ENCODE measurements at places on chromosomes 13 and 19.

DNA sequence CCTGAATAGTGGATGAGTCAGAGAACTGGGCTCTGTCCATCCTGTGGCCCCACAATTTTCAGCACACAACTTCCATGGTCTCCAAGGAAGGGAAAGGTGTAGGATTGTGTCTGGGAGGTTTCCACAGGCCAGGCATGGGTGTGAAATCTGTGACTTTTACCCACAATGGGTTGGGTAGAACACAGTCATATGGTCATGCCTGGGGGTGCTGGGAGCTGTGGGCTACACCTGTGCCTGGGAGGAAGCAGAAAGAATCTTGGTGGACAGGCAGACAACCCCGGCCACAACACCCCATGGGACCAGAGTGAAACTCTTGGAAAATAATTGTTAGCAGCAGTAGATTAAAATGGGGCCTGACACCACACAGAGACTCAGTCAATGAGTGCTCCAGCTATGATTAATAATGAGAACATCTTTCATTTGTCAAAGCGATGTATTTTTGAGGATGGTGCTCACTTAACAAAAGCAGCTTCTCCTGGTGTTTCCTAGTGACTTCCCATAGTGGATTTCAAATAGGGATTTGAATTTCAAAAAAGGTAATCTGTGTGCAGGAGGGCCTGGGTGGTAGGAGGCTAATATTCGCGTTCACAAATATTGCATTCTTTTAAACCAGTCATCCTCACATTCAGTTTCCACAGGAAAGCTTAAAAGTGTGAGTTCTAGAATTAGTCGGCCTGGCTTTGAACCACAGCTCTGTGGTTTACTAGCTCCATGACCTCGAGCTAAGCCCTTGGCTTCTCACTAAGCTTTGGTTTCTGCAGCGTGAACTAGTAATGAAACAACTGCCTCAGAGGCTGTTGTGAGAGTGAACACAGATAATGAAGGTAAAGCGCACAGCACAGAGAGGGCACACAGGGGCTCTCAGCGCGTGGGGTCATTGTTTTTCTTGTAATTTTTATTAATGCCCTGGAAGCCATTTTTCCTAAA is 89.3 kb upstream of the UQCRFS1 start:
- no peak for DNase-seq

GRCh38 chr19:32875428-32875827 is 5.9 kb upstream of the SLC7A9 start:
- no peak for DNase-seq

DNA sequence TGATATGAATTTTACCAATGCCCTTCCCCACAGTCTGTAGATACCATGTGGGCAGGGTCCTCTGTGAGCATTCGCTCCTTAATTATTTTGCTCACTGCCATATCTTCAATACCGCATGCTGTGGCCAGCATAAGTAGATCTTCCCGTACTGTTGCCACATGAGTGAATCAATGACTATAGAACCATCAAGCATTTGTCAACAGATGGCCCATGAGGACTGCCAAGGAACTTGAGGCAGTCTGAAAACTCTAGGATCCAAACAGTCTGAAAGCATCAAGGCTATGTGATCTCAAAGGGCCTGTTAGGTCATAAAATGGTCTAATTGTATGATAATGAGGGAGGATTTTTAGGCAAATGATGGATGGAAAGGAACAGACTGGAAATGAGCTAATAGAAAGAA is 27.4 kb upstream of the GPR12 start:
- no peak for DNase-seq

DNA sequence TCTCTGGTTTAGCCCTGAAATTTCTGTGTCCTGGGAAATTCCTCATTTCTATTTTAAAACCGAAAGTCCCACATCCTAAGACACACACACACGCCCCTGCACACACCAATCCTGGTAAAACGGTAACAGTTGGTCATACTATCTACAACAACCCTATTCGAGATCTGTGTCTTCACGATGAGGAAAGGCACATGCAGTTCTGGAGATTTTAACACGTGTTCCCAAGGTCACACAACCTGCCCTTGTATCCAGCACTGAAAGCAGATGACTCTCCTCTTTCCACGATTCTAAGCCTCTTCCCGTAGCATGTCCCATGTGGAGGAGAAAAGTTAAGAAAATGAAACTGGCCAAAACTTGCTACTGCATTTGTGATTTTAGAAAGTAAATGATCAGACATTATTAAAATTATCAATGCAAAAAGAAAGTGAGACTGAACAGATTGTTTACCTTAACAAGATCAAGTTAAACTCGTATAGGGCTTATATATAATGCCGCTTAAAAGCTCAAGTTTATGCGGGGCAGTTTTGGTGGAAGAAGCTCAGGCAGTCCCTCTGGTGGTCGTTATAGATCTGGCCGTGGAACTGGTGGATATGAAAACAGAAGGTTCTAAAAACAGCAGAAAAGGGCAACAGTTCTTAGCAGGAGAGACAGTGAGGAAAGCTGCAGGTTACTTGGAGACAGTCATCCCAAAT is 32.7 kb downstream of the VSTM1 start:
- DNase-seq = no peak

GRCh38 chr13:94112227-94112626 is 367.3 kb downstream of the DCT start:
- no peak for DNase-seq

- no peak for DNase-seq
Observed at GRCh38 chr13:48586591-48587103, 53.8 kb upstream of the RCBTB2 start.

DNA sequence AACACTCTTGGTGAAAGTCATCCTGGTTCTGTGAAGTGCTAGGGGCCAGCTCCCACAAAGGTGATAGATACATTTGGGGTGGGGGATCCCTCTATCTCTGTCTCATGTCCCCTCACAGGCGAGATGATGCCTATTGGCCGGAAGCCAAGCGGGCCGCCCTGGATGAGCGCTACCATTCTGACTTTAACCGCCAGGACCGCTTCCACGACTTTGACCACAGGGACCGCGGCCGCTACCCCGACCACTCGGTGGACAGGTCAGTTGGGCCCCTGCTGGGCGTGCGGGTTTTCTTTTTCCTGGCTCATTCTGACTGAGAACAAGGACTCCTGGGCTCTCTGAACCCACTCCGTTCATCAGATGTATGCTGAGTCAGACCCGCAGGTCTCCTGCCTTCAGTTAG is 16.4 kb downstream of the MICOS13 start:
- no peak for DNase-seq

GRCh38 chr13:72537395-72537780 is 190.0 kb downstream of the MZT1 start:
- no peak for DNase-seq

- no peak for DNase-seq
Observed at GRCh38 chr13:60431108-60431700, 34.2 kb downstream of the TDRD3 start.

DNA sequence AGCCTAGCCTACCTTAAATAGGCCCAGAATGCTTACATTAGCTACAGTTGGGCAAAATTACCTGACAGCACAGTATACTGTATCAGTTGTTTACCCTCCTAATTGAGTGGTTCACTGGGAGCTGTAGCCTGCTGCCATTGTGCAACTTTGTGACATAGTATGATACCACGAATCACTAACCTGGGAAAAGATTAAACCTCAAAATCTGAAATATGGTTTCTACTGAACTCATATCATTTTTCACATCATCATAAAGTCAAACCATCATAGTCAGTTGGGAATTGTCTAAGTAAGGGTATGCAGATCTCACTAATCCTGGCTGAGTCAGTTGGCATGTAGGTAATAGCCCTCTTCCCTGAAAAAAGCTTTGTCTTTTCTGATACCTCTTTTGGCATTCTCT is 9.2 kb downstream of the PAN3 start:
- no peak for DNase-seq

DNA sequence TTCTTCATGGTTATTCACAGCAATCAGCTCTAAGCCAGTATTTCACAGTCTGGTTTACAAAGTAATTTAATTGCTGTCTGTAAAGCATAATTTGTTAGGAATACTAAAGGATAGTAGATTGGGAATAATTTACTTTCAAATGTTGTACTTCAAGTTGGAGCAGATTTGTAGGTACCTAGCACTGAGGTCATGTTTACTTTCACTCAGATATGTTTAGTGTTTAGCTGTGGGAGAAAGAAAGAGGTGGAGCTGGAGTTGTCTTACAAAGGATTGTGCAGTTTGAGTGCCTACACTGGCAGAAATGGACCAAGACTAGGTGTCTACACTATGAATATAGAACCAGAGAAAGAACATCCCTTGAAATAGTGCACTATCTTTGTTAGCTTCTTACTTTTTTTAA is 464.6 kb downstream of the PCDH9 start:
- no peak for DNase-seq

DNA sequence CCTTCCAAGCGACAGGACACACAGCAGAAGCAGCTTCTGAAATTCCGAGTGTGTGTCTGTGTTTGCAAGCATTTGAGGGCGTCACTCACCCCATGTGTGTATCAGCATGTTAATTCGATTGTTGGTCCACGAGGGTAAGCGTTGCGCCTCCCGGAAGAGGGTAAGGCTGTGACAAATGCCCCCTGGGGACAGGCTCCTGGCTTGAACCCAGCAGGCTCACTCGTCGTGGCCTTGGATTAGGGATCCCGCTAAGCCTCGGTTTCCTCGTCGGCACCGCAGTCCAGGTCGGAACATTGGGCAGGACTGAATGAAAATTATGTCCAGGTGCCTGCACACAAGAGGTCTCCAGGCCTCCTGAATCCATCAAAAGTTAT is 606 bp upstream of the STXBP2 start:
- DNase-seq = no peak

DNA sequence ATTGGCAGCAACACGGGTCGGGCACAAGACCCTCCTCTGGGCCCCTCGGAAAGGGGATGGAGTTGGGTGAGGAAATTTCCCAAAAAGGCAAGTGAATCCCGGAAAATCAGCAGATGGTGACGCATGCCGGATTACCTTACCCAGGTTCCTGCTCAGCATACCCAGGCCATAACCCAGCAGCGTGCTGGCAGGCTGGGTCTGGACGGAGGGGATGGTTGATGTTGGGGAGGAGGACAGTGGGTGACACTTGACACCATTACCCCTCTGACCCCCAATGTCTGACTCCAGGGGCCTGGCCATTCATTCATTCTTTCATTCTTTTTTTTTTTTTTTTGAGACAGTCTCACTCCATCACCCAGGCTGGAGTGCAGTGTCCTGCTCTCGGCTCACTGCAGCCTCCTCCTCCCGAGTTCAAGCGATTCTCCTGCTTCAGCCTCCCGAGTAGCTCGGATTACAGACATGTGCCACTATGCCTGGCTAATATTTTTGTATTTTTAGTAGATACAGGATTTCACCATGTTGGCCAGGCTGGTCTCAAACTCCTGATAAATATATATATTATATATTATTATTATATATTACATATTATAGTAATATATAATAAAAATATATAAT is 799 bp downstream of the PVR start:
- no peak for DNase-seq

GRCh38 chr19:49398001-49398615 is 10.1 kb downstream of the KASH5 start:
- no peak for DNase-seq

- DNase-seq = no peak
Observed at GRCh38 chr13:24360106-24360505, 50.7 kb downstream of the C1QTNF9 start.

DNA sequence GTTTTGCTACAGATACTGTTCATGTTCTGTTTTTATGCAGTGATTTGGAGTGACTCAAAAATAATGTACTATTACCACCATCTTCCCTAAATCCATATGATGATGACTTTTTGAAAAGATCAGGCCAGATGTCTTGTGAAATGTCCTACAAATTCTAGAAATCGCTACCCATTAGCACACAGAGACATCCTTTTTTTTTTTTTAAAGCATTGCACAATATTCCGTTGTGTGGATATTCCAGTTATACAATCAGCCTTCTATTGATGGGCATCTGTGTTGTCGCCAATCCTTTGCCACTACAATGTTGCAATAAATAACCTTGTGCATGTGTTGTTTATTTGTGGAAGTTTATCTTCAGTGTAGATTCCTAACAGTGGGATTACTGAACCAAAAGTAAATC is 24.5 kb downstream of the ZDHHC20 start:
- no peak for DNase-seq

DNA sequence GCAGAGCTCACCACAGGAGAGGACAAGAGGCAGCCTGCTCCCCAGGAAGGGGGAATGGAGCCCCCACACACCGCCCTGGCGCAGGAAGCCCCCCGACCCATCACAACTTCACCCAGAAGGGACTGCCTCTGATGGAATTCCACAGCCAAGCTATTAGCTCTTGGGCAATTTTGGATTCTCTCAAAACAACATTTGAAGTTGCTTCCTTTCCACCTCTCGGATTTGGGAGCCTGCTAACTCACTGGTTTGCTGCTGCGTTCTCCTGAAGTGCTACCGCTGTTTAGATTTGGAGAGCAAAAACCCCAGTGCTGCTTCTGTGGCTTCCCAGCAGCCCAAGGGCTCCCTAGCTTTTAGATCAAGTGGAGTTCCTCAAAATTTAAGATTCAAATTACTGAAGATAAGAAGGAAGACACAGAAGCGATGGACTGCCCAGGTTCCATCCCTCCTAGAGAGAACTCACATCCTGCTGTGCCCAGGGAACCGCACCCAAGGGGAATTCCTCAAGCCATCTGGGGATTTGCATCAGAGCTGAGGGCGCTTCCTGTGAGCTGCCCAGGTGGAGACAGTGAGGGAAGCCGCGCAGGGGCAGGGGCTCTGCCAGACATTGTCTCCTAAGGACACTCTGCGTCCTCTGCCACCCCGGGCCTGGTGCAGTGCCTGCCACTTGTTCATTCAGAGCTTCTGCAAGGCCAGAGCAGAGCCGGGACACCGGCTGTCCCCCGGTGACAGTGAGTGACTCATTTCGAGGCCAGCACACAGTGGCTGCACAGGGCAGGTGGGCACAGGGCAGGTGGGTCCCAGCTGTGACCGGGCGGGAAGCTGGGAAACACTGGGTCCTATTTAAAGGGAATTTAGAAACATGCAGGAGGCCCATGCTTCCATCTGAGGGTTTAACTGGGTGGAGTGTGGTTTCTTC is 45.5 kb downstream of the COL4A1 start:
- no peak for DNase-seq

DNA sequence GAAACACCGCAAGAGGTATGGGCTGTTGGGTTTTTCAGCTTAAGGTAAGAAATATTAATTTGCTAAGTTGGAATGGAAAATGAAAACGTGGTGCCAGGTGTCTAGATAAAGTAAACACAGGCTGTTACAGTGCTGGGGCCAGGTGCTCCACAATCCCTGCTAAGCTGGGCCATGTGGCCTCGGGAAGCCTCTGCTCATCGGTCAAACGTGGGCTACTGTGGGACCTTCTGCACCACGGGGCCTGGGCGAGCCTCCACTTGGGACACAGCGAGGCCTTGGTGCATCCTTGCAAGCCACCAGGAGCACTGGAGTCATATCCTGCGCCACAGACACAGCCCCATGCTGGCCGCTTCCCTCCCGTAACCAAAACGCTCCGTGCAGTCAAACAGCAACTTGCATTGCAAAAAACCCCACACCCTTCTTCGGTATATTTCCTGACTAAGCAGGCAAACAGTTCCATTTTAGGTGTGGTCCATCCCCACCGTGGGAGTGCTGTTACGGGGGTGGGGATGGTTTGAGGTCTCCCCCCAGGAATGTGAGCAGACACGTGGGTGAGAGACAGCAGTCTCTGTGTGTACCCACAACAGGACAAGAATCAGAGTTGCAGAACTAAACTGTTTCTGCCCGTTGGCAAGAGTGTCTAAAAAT is 96.3 kb upstream of the SOX1 start:
- DNase-seq = no peak

- no peak for DNase-seq
Observed at GRCh38 chr19:13195678-13196077, 45.5 kb downstream of the IER2 start.

Measured in stimulated activated CD4-positive, alpha-beta T cell treated with anti-CD3 and anti-CD28 coated beads, Interleukin-12 subunit alpha, Interleukin-12 subunit beta, amount 100 ng/mL, for 24 hours (primary cell).